ENCODE measurements at places on chromosomes 4 and X.

DNA sequence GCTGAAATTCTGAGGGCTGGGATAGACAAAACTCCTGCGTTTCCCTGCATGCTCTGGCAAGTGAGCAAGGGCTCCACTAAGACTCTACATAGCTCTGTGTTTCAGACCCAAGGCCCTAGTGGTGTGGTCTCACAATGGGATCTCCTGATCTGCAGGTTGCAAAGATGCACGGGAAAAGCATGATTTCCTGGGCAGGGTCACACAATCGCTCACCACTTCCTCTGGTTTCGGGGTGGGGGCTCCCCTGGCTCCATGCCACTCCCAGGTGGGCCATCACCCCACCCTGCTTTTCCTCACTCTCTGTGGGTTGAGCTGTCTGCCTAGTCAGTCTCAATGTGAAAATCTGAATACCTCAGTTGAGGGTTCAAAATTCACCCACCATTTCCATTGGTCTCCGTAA is 111.5 kb downstream of the KLF8 start:
- DNase-seq, result no peak

GRCh38 chr4:89837385-89837992 is 528 bp upstream of the SNCA start:
- no peak for DNase-seq

- no peak for DNase-seq
Measured at GRCh38 chr4:155999725-156000124, 46.1 kb upstream of the CTSO start.

DNA sequence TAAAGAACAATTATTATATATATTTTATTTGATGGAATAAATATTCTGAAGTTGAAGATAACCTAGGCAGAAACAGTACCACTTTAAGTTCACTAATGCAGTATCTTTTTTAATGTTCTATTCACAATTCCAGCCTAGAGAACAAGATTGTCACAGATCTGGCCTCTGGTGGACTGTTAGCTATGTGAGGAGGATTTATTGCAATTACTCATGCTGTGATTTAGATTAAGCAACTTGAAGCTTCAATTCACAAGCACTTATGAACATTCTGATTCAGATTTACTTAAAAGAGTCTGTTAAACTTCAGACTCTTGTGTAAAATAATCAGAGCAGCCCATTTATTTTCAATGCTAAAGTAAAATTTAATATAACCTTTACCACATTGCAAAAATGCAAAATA is 1489.8 kb downstream of the STIM2 start:
- no peak for DNase-seq

DNA sequence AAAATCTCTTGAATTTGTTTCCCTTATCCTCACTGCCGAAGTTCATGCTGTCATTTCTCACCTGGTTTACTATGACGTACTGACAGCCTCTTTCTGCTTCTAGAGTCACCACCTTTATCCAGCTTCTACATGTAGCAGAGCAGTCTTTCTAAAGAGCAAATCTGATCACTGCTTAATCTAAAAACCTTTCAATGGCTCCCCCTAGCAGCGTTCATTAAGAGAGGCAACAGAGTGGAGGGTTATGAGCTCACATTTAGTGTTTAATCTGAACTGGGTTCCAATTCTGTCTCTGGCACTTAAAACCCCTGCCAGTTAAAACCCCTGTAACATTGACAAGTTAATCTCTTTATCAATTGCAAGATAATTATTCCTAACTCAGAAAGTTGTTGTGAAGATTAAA is 4.4 kb downstream of the RBPJ start:
- no peak for DNase-seq

DNA sequence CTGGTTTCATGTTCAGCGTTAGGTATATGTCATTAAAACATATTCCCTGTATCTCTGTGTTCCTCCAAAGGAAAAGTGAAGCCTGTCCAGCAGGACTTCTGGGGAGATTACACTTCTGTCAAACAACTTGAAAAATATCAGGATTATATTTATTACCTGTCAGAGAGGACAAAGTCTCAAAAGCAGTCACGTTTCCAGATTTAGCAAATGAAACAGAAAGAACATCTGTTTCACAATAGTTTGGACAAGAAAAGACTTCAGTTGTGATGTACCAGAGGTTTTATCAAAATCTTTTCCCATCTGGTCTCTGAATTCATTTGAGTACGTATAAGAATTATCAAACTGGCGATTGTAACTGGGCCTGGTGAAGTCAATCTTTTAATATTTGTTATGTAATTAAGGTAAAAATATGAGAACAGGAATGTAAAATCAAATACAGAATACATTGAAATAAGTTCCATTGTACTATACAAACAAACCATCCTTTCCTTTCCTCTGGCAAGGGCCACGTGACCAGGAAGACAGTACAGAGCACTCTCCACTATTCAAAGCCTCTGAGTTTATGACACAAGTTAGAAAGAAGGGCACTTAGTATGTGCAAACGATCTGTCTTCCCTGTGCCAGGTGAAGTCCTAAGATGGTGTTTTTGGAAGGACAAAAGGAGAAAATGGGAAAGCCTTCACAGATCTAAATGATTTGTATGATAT is 3.2 kb downstream of the CASP3 start:
- DNase-seq, result no peak

- no peak for DNase-seq
Measured at GRCh38 chrX:50097071-50097470, 103.7 kb downstream of the AKAP4 start.

- no peak for DNase-seq
Measured at GRCh38 chr4:146381263-146381872, 140.4 kb downstream of the SLC10A7 start.

- no peak for DNase-seq
Measured at GRCh38 chr4:139594591-139595185, 38.7 kb upstream of the SETD7 start.

DNA sequence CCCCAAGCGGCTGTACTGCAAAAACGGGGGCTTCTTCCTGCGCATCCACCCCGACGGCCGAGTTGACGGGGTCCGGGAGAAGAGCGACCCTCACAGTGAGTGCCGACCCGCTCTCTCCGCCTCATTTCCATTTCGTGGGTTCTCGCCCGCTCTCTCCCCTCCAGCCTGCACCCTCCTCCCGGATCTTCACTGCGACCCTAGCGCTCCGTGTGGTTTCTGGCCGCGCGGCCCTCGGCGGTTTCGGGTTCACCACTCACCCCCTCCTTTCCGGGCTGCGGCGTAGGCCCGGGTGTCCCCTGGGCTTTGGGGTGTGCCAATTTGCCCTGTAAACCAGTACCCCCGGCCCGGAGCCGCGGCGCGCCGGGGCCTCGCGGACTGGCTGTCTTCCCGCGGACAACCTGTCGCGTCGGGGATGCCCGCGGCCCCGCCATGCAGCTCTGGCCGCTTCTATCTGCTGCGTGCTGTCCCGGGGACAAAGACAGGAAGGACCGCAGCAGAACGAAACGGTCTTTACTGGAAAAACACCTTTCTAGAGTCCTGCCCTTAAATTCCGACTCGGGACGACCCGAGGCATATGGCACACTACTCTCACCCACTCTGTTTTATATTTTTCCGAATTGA is 737 bp downstream of the FGF2 start:
- DNase-seq, result no peak

DNA sequence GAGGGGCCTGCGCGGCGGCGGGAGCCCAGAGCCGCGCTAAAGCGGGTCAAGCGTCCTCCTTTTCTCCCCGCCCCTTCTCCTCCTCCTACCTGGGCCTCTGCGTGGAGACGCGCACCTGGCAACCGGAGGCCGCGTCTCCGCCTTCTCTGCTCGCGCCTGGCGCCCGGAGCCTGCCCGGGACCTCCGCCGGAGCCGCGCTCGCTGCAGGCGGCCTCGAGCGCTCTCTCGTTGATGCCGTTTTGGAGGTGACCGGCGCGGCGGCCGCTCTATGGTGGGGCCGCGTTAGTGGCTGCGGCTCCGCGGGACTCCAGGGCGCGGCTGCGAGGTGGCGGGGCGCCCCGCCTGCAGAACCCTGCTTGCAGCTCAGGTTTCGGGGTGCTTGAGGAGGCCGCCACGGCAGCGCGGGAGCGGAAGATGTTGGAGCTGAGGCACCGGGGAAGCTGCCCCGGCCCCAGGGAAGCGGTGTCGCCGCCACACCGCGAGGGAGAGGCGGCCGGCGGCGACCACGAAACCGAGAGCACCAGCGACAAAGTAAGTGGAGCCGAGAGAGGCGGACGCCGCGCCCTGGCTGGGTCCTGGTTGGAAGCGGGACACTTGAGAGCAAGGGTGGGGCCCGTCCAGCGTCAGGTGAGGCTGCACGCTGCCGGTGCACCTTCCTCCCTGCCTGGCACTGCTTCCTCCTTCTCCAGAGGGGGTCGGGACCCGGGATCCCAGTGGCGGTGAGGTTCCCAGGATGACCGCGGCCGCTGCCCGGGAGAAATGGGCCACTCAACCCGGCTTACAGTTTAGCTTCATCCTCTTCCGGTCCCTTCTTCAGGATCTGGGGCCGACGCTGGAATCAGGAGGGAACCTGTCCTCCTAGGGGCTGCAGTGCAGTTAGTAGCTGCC is at the start of gene CDS1:
Gene CDS1, plus strand, starts transcription at position 140 of the 888 bp plus-strand sequence. Its CDS starts 275 bp downstream, at position 415.
- DNase-seq, result no peak

DNA sequence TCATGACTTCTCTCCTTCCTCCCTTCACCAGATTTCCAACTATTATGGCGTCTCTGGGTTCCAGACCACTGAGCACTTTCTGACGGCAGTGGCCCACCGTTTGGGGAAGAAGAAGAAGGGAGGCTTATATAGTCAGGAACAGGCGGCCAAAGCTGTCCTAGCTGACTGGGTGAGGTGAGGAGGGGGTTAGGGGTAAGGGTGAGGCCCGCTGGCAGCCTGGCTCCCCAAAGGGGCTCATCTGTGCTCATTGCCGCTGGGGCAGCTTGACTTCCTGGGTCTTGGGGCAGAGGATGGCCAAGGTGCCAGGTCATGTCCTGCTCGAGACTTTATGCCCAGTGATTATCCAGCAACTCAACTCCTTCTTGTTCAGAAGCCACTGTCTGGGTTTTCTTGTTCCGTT is 21.8 kb downstream of the GNL3L start:
- DNase-seq, result no peak

Data from stimulated activated CD8-positive, alpha-beta memory T cell treated with anti-CD3 and anti-CD28 coated beads, Interleukin-15, amount 100 ng/mL, for 24 hours (primary cell).